Stimulated activated CD4-positive, alpha-beta T cell treated with anti-CD3 and anti-CD28 coated beads, Interleukin-2, amount 100 ng/mL, for 4 hours (primary cell): ENCODE measurements at places on chromosomes 13 and 19.

DNA sequence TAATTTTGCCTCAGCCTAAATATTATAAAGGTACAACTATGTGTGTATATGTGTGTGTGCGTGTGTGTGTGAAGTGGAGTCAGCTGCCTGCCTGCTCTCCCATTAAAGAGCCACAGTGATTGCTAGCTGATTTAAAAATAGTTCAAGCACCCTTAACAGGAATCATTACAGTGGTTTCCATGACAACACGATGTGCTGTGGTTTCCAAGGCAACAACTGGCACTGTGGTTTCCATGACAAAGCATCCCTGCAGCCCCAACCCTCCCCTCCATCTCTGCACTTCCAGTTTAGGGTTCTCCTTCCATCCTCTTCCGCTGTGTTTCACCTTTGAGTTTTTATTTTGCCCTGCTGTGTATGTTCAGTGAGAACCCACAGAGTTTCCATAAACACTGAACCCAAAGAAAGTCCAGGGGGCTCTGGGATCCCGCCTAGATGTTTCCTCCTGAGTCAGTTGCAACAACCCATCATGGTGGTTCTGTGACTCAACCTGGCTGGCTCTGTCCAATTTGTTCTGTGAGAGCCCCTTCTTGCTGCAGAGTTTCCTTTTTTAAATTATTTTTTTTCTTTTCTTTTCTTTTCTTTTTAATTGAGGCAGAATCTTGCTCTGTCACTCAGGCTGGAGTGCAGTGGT lies 7.1 kb upstream of the PNMA8A start:
- no peak for DNase-seq

- no peak for DNase-seq
These were observed 20.1 kb upstream of the MIER2 start for GRCh38 chr19:364496-365287.

DNA sequence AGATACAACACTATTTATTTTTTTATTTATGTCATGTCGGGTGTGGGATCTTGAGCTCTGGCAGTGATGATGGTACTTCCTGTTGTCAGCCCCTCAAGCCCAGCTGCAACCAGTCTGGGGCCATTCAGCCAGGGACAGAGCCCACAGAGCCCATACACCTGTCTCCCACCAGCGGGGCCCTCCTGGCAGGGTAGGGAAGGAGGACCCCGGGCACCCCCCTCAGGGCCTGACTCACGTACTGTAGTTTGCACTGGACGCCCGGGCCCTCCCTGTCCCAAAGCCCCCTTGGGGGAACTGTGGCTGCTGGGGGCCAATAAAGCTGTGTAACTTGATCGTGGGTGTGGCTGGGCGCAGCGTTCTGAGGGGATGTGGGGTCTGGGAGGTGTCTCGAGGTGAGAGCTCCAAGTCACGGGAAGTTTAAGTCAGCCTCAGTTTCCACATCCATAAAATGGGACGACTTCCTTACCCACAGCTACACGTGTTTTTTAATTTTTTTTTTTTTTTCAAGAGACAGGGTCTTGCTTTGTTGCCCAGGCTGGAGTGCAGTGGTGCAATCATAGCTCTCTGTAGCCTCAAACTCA lies 9.5 kb downstream of the ATG4D start:
- DNase-seq: no peak

DNA sequence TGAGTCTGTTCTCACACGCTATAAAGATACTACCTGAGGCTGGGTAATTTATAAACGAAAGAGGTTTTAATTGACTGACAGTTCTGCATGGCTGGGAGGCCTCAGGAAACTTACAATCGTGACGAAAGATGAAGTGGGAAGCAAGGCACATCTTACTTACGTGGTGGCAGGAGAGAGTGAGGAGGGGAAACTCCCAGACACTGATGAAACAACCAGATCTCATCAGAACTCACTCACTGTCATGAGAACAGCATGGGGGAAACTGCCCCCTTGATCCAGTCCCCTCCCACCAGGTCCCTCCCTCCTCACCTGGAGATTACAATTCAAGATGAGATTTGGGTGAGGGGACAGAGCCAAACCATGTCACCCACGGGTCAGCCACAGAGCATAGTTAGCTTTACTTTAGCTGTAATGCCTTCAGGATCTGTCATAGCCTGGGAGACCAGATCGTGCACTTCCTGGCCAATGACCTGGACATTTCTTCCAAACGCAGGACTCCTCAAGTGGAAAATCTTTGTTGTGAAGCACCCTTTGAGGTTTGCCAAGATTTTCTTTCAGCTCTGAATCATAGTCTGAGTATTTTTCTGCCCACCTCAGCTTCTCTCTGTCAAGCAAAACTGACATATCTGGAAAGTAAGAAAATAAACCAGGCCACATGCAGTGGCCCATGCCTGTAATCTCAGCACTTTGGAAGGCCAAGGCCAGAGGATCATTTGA lies 25.2 kb upstream of the HIF3A start:
- no peak for DNase-seq

- no peak for DNase-seq
These were observed 776 bp upstream of the LENG1 start for GRCh38 chr19:54160182-54160811.

- no peak for DNase-seq
These were observed 97.7 kb downstream of the SIPA1L3 start for GRCh38 chr19:38004521-38005223.

- no peak for DNase-seq
These were observed 551.4 kb upstream of the SGCG start for GRCh38 chr13:22629374-22629773.

- DNase-seq: no peak
These were observed 5.5 kb upstream of the RNF113B start for GRCh38 chr13:98182589-98182988.

DNA sequence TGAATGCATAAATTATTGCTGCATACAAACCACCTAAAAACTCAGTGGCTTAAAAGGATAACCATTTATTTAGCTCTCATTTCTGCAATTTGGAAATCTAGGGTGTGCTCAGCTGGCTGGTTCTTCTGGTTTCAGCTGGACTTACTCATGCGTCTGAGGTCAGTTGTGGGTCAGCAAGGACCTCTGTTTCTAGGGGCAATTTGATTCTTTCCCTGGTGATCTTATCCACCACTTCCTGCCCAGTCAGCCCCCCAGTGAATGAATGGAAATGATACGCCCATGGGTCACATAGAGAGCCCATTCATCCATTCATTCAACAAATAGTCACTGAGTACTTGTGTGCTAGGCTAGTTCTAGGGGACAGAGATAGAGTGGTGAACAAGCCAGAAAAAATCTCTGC lies 9.9 kb downstream of the FXYD5 start:
- no peak for DNase-seq

DNA sequence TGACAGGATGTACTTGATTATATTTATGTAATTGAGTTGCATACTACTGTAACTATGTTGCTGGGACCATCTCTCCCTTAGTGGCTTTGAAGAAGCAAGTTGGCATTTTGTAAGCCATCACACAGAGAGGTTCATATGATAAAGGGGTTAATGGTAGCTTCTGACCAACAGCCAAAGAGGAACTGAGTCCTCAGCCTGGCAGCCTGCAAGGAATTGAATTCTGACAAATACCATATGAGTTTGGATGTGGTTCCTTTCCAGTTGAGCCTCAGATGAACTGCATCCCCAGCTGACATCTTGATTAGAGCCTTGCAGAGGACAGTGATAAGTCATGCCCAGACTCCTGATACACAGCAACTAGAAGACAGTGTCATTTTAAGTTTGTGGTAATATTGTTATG lies 8.6 kb upstream of the MYCBP2 start:
- no peak for DNase-seq

DNA sequence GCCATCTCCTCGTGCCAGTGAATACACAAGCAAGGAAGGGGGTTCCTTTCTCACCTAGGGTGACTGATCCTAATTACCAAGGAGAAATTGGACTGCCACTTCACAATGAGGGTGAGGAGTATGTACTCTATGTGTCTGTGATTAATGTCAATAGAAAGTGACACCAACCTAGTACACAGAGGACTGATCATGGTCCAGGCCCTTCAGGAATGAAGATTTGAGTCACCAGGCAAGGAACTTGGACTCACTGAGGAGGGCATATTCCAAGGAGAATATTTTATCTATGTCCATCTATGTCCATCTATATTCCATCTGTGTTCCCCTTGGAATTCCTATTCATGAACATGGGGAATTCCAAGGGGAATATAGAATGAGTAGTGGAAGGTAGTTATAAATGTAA lies 9.2 kb upstream of the ALOX5AP start:
- no peak for DNase-seq

GRCh38 chr13:112103961-112104880 lies 37.3 kb downstream of the SOX1 start:
- DNase-seq: no peak

- DNase-seq: no peak
These were observed 146.2 kb downstream of the SHISA2 start for GRCh38 chr13:25905611-25906010.

DNA sequence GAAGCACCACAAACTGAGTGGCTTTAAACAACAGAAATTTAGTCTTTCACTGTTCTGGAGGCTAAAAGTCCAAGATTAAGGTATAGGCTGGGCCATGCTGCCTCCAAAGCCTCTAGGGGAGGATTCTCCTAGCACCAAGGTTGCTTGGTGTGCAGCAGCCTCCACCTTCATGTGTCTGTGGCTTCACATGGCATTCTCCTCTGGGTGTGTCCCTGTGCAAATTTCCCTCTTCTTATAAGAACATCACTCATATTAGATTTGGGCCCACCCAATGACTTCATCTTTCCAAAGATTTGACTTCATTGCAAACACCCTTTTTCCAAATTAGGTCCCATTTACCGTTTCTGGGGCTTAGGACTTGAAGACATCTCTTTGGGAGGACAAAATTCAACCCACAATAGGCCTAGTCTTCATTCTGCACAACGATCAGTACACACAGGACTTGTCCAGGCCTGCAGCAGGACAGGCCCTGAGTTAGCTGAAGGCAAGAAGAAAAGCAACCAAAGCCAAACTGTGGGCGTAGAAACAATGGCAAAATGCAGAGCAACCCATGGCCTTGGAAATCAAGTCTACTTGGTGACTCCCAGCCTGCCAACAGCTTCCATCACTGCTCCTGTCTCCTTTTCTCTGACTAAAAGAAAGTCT lies 521.2 kb upstream of the NBEA start:
- no peak for DNase-seq

DNA sequence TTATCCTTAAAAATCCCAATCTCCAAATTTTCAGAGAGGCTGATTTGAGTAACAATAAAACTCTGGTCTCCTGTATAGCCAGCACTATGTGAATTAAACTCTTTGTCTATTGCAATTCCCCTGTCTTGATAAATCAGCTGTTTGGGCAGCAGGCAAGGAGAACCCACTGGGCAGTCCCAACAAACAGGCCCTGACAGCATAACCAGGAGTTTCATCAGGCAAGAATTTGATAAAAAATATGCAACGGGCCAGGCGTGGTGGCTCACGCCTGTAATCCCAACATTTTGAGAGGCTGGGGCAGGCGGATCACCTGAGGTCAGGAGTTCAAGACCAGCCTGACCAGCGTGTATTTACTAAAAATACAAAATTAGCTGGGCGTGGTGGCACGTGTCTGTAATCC lies 42.1 kb downstream of the STK24 start:
- no peak for DNase-seq

GRCh38 chr13:112241288-112241687 lies 134.9 kb upstream of the SPACA7 start:
- DNase-seq: no peak

DNA sequence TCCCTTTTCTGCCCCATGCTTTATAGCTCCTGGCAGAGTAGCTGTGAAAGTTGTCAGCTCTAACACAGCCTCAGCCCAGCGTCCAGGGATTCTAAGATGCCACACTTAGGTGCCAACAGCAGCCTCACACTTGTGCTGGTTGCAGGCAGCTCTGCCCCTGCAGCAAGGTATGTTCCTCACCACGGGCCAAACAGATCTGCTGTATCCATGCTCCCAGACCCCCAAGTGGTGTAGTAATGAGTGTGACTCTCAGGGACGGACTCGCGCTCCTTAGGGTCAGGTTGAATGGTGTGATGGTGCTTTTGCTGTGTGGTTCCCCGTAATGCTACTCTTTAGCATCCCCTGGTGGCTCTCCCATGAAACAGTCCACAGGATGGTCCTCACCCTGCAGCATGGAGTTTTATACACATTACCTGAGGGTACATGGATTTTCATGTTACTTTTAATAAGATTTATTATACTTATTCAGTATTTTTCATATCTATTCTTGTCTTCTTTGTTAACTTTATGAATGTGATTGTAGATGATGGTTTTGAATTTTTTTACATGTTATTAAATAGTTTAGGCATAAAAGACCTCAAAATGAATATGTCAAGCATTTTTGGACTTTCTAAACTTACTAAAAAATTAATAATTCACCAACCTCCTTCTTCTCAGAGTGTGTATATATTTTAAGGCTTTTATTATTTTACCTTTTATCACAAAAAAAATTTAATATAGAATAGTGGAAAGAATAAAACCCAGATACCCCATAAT lies 232.5 kb downstream of the SLC7A1 start:
- DNase-seq: no peak

GRCh38 chr19:17553256-17553655 lies 2.2 kb upstream of the COLGALT1 start:
- DNase-seq: no peak

- no peak for DNase-seq
These were observed 14.1 kb downstream of the BRD4 start for GRCh38 chr19:15318241-15318691.

DNA sequence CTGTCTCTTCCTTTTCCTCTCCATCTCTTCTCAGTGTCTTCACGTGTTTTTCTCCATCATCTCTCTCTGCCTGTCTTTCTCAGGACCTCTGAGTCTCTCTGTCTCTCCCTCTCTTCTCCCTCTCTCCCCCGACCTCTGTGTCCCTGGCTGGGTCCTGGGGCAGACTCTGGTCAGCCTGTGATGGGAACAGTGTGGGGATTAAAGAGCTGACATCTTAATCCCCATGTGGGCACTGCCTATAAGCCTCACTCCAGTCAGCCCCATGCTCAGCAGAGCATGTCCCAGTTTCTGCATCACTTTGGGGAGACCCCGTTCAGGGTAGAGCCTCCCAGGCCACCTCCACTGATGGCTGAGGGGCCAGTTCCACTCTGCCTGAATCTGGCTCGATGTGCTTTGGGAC lies 16.2 kb downstream of the EGLN2 start:
- no peak for DNase-seq

DNA sequence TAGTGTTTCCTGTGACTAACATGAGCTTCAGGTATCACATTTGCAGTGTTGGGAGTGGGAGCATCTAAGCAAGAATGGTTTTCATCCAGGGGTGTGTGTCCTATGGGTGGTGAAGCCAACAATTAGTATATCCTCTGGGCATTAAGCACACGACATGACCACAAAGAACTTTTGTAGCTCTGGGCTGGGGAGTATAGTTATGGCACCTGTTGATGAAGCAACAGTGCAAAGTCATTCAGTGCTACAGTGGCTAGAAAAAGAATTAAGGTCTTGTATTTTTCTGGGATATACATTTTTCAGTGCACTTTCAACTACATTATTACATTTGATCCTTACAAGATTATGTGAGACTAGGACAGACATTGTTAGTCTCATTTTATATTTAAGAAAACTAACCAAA lies 21.8 kb downstream of the CCNA1 start:
- no peak for DNase-seq

- no peak for DNase-seq
These were observed 21.4 kb downstream of the NUFIP1 start for GRCh38 chr13:44967704-44968433.
